Activated CD4-positive, alpha-beta T cell treated with anti-CD3 and anti-CD28 coated beads for 4 hours (primary cell): ENCODE measurements at places on chromosomes 11 and 22.

DNA sequence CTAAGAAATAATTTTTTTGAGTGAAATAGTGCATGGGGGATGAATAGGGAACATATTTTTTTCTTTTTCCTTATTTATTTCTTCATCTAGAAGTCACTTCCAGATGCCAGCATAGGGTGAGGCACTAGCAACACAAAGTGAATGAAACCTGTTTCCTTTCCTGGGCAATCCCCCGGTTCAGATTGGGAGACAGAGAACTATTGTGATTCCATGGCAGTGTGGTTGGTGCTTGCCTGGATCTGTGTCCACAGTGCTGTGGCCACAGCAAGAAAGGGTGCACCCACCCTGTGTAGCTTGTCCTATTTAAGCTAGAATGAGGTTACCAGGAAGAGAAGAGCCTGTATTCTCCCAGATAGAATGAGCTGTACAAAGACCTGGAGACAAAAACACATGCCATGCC, 57.6 kb downstream of the SLC5A1 start:
- DNase-seq, result no peak

DNA sequence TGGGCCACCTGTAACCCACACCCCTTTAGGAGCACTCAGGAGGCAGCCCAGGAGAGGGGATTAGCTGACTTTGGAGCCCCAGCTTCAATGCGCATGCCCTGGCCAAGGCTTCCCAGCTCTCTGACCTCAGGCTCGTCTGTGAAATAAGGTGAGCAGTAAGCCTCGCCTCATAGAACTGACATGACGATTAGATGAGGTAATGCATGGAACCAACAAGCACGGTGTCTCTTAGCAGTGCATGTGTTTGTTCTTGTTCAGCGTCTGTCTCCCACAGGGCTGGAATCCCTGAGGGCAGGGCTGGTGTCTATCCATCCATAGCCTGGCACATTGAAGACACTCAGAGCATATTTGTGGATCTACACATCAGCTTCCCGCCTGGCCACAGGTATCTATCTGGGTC, 415.4 kb downstream of the MN1 start:
- no peak for DNase-seq

DNA sequence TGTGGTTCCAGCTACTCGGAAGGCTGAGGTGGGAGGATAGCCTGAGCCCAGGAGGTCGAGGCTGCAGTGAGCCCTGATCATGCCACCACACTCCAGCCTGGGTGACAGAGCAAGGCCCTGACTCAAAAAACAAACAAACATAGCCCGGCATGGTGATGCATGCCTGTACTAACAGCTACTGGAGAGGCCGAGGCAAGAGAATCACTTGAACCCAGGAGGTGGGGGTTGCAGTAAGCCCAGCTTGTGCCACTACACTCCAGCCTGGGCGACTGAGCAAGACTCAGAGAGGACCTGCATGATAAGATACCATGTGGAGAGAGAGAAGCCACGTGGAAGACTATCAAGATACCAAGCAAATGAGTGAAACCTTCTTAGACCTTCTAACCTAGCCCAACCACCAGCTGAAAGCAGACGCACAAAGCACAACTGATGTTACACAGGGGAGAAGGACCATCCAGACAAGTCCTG, 36.1 kb downstream of the AMBRA1 start:
- DNase-seq, result no peak

DNA sequence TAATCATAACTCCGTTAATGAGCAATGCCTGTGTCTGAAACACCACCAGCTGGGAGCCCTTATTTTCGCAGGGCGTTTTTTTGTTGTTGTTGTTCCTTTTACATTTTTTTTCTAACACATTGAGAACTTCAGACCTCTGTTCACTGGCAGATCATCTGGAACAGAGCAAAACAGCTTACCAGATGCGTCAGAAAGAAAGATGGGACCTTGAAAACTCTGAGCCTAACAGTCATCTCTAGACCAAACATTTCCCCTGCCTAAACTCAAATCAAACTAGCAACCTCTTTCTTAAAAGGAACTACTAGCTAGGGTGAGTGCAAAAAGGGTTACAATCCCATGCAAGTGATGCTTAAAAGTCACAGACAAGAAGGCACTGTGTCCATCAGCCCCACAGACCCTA, 93.2 kb downstream of the PLEKHA7 start:
- no peak for DNase-seq

DNA sequence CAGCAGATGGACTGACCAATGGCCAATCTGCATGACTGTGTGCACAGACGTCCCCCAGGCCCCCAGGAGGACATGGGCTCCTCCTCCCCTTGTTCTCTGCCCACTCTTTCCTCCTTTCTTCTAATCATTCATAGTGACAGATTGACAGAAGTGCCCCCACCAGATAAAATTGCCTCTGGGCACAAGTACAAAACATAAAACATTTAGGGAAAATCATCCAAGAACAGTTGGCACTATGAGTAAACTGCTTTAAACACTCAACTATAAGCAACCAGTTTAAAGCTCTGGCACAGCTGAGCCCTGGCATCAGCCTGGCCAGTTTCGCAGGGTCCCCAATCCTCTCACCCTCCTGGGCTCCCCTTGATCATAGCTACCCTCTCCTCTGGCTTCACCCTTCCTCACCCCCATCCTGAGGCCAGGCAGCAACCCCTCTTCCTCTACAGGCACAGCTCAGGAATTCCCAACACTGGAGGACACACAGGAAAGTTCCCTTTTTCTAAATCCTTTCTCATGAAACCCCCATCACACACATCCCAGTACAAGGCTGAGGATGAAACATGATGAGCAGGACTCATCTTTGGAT, 232.9 kb downstream of the BUD13 start:
- no peak for DNase-seq
